ENCODE measurements at places on chromosomes 2 and 18. TPM values are rescaled to one million over a fixed set of nuclear protein-coding genes. Genes with fewer than 3 reads are reported as not detected.

DNA sequence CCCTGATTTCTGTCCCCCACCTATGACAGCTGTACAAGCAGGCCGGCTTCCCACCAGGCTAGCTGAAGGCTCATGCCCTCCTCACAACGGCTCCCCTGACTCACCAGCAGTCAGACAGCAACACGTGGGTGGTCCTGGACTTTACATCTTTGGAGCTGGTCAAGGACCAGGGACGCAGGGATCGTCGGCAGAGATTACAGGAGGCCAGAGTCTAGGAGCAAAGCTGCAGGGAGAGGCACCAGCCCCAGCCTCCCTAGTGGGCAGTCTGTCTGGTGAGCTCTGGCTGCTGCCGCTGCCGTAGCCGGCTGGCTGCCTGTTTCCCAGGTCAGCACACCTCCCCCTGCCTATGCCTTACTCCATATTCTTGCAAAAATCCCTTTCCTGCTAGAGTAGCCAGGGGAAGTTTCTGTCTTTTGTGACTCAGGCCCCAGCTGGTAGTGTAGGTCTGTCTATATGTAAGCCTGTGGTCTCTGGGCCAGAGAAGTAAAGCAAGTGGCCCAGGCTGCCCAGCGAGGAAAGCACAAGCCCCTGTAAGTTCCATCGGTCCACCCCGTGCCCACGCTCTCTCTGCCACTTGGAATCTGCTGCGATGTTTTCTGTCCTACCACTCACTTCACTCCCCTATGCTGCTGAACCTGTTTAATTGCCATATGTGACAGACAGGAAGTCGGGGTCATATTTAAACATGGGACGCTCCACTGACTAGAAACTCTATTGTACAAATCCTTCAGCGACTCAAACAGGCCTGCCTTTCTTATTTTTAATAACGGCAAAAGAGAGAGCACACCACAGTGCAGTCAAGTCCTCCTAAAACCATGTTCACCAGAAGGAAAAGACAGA, 2.4 kb upstream of the ARHGEF4 start:
- no peak overlapping the region for H3K27ac ChIP-seq
- peaks cover 41% of the 10 kb centered on the region for H3K27me3 ChIP-seq
- H3K4me3 ChIP-seq: no peak overlapping the region
- DNase-seq: no peak
- H3K36me3 ChIP-seq: no peaks in the 10 kb centered on the region
- peaks cover 10% of the 10 kb centered on the region for H3K4me1 ChIP-seq

DNA sequence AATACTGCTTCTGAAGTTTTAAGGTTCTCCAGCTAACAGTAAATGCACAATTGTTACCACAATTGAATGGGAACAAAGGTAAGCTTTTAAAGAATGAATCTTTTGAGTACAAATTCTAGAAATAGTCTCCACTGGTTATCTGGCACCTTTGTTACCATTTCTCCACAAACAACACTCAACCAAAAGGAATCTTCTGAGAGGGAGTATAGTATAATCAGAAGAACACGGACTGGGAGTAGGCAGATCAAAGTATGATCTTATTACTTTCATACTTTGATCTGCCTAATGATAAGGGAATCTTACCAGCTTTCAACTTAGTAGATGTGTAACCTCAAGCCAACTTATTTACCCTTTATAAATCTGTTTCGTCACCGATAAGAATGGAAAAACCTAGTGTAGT, 1.4 kb downstream of the CEP76 start:
- H3K36me3 ChIP-seq: no peaks in the 10 kb centered on the region
- H3K4me1 ChIP-seq: peaks cover 35% of the 10 kb centered on the region
- no peak overlapping the region for H3K27ac ChIP-seq
- no peak for DNase-seq
- no peaks in the 10 kb centered on the region for H3K27me3 ChIP-seq

C2orf66 gene
- not detected for total RNA-seq

NETO1 gene
- total RNA-seq: 7.6 TPM

DNA sequence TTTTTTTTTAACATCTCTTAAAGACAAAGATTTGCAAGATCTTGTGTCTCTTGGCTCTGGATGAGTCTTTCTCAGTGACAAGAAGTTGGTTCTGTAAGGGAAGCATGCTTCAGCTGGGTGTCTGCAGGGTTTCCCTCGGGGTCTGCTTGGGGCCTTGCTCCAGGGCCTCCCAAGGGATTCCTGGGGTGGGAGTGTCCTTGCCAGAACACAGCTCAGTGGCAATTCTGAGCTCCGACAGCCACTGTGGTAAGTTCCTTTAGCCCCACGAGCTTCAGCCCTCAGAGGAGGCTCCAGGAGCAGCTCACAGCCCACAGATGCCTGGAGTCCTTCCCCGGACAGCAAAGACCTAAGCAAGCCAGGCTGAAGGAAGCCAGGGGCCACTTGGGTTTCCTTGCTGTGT, 52.4 kb downstream of the EMX1 start:
- no peak overlapping the region for H3K4me3 ChIP-seq
- no peak overlapping the region for H3K27ac ChIP-seq
- no peaks in the 10 kb centered on the region for H3K4me1 ChIP-seq
- no peaks in the 10 kb centered on the region for H3K27me3 ChIP-seq

DNA sequence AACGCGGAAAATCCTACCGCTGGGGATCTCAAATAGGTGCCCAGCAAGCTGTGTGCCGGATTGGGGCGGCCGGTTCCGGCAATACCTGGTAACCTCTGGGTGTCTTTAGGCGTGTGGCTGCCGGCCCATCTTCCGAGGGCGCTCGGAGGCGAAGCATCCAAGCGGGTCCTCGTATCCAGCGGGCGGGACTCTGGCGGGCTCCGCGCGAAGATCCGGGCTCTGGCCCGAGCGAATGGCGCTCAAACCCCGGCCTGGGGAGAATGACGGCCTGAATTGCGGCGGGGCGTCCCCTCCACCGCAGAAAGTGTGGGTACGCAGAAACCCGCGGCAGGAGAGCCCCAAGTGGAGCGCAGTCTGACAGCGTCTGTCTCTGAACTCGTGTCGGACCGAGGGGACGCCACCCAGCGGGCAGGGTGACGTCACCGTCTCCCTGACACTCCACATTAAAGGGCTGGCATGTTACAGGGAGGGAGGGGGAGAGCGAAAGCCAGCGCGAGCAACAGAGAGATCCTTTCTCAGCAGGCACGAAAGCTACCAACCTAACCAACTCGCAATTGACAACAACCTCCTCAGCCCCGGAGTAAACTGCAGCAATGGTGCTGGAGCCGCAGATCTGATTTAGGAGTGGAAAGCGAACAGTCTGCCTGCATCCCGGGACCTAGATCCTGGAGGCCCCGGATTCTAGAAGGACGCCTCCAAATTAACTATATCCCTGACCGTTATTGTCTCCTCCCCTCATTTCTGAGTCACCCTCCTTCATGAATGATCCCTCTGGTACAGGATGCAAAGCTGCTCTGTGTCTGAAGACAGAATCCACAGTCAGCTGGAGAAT, at the start of gene SKOR2:
Gene SKOR2 (minus strand): TSS at position 372 of the 832 bp plus-strand sequence. CDS start 2,477 bp downstream, outside the sequence.
- no peak for DNase-seq
- no peaks in the 10 kb centered on the region for H3K36me3 ChIP-seq
- peaks cover 15% of the 10 kb centered on the region for H3K4me1 ChIP-seq
- peaks cover 100% of the 10 kb centered on the region for H3K27me3 ChIP-seq
- no peak within 1 kb of the TSS for H3K27ac ChIP-seq

DNA sequence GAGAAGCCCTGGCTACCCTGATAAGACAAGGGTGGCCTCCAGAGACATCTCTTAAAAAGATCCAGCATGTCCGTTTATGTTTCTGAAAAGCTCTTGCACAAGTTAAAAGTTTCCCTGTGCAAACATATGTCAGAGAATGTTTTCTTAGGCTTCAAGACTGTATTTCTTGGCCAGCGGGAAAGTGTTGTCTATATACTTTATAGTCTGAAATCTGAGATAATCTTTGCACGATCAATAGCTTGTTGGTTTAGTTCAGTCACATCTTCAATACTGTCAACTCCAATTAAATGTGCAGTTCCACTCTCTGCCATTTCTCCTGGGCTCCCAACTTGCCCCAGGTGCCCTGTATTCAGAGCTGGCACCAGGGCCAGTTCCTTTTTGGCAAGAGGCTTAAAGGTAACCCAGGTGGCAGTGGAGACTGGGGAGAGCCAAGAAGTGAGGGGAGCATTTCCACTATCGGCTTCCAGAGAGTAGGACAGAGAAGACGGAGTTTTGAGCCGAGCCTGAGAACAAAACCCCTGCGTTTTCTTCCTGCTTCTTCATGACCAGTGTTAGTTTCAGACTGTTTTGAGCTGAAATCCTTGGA, 64.4 kb downstream of the ACOXL start:
- no peak overlapping the region for H3K27ac ChIP-seq
- H3K4me1 ChIP-seq: peaks cover 3% of the 10 kb centered on the region
- peaks cover 48% of the 10 kb centered on the region for H3K27me3 ChIP-seq
- H3K4me3 ChIP-seq: no peak overlapping the region
- no peak for DNase-seq

FSHR gene
- not detected for total RNA-seq

- H3K36me3 ChIP-seq: peaks cover 11% of the 10 kb centered on the region
- H3K27ac ChIP-seq: no peak overlapping the region
- no peak for DNase-seq
- H3K27me3 ChIP-seq: no peaks in the 10 kb centered on the region
- no peaks in the 10 kb centered on the region for H3K4me1 ChIP-seq
- no peak overlapping the region for H3K4me3 ChIP-seq
These were observed 141.5 kb downstream of the PIGN start for GRCh38 chr18:62045316-62045715.

TMEM198 gene
- 1.5 TPM for total RNA-seq

DNA sequence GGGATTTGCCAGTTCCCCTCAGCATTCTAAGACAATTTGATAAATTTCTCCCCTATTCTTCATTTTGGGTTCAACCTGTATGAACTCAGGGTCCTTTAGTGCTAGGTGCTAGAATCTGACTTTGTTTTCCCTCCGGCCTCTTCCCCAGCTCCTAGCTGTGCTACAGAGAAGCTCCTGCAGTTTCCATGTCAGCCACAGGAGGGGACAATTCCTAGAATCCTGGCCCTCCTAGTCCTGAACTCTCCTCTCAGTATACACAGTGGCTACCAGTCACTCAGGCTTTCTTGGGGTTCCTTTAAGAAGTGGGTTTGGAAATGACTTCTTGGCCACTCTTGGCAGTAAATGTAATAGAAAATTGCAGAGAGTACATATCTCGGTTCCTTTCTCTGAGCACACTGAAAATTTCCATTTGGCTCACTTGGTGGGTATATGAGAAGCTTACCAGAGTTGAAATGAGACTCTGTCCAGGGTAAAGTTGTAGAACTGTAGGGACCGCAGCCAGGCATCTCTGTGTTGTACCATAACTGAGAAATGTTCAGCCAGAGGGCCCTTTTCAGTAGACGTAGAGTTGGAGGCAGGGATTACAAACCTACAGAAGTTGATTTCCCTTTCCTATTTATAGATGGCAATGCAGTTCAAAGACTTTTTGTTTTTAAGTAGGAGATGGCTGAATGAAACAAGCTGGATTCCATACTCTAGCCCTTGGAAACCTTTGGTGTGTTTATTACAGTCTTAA, 5.0 kb upstream of the CHST10 start:
- H3K4me3 ChIP-seq: no peak overlapping the region
- H3K27me3 ChIP-seq: no peaks in the 10 kb centered on the region
- H3K36me3 ChIP-seq: no peaks in the 10 kb centered on the region
- no peak for DNase-seq
- H3K4me1 ChIP-seq: peaks cover 3% of the 10 kb centered on the region

DNA sequence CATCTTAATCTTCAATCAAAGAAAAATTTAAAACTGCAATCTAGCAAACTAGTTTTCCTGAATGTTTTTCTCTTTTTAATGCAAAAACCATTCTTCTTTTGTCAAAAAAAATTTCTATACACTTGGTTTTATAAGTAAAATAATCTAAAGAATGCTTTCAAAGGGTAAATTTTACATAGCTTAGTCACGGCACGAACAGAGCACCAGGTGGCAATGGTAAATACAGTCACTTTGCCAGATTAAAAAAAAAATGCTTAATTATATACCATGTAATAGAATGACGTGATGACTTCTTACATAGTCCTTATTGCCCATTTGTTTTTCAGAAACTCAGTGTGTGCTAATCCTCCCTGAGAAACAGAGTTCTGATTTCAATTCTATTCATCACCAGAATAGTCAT, 10.4 kb downstream of the FEZ2 start:
- peaks cover 26% of the 10 kb centered on the region for H3K36me3 ChIP-seq
- H3K27ac ChIP-seq: no peak overlapping the region
- DNase-seq: no peak
- no peak overlapping the region for H3K4me3 ChIP-seq
- no peaks in the 10 kb centered on the region for H3K4me1 ChIP-seq
- no peaks in the 10 kb centered on the region for H3K27me3 ChIP-seq

DNA sequence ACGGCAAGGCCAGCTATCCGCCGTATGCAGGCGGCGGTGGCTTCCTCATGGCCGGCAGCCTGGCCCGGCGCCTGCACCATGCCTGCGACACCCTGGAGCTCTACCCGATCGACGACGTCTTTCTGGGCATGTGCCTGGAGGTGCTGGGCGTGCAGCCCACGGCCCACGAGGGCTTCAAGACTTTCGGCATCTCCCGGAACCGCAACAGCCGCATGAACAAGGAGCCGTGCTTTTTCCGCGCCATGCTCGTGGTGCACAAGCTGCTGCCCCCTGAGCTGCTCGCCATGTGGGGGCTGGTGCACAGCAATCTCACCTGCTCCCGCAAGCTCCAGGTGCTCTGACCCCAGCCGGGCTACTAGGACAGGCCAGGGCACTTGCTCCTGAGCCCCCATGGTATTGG, 3.1 kb downstream of the B3GNT7 start:
- H3K27ac ChIP-seq: no peak overlapping the region
- peaks cover 25% of the 10 kb centered on the region for H3K27me3 ChIP-seq
- H3K4me1 ChIP-seq: peaks cover 28% of the 10 kb centered on the region
- DNase-seq: no peak

CD207 gene
- 43.4 TPM for total RNA-seq

DNA sequence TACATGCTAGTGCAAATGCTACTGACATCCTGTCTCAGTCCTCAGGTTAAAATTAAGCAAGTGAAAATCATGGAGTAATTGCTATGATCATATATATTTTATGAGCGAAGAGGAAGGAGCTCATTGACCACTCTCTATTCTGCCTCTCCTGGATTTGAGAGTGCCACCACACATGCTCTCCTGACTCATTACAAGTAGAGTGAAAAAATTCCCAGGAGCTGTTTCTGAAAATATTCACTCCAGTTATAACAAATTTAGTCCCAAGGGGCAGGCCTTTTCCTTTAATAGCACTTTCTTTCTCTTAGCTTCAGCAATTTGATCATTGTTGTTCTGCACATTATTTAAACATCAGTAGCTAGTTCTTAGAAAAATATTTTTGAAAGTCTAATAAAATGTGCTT, 155.0 kb upstream of the MAPRE2 start:
- H3K4me3 ChIP-seq: no peak overlapping the region
- no peaks in the 10 kb centered on the region for H3K27me3 ChIP-seq
- no peak for DNase-seq

DNA sequence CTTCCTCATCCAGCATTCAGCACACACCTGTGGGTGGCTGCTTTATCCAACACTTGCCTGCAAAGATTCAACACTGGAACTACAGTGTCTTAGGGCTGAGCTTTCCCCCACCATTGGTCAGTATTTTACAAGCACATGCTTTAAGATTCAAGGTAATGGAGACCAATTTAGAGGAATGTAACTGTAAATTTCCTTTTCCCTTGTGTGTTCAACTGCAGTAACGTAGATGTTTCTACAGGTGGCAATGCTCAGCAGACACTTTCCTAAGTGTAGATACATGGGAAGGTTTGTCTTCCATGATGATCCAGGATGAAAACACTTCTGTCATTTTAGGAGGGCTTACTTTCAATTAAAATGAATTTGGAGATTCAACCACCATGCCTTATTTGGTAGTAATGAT, 143.6 kb upstream of the PXDN start:
- peaks cover 4% of the 10 kb centered on the region for H3K27me3 ChIP-seq
- H3K4me3 ChIP-seq: no peak overlapping the region
- H3K27ac ChIP-seq: no peak overlapping the region
- DNase-seq: no peak

CIB4 gene
- total RNA-seq: not detected

GRCh38 chr2:143840601-143841000, 679.3 kb downstream of the ZEB2 start:
- no peak overlapping the region for H3K27ac ChIP-seq
- no peak overlapping the region for H3K4me3 ChIP-seq
- H3K4me1 ChIP-seq: no peaks in the 10 kb centered on the region
- no peaks in the 10 kb centered on the region for H3K27me3 ChIP-seq
- H3K36me3 ChIP-seq: no peaks in the 10 kb centered on the region

Measured in suprapubic skin (tissue), 4 donors.